Stimulated activated CD4-positive, alpha-beta T cell treated with anti-CD3 and anti-CD28 coated beads, TNF-alpha, amount 100 ng/mL, for 24 hours (primary cell): ENCODE measurements at places on chromosomes 7 and 10.

DNA sequence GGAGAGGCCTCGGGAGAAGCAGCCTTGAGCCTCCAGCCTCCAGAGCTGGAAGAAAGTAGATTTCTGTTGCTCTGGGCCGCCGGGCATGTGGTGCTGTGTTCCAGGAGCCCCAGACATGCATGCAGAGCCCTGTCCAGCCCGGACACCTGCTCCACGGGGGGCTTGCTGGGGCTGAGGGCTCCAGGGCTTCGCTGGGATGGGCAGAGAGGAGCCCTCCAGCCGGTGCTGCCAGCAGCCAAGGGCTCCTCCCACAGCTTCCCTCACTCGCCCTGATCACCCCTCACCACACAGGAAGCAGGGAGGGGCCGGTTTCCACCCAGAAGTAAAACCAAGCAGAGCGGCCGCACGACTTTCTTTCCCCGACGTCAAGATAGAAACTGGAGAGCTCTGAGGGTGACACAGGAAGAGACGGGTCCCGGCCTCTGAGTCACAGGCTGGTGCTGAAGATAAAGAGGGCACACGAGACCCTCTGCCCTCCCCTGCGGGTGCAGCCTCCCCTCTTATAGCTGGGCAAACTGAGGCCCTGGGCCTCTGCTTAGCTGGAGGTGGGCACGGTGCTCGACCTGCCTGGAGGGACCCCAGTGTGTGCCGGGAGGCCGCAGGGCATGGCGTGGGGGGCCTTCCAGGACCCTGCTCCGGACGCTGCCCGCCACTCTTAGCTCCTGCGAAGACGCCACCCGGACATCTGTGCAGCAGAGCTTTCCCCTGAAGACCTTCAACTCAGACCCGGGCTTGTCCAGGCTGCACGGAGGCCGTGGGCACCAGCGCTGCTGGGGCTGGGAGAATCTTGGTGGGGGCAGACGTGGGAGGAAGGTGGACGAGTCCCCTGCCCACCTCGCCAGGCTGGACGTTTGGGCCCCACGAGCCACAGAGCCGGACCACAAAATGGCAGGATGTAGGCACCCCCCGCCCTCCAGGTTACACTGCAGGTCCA is 31.1 kb downstream of the ADAP1 start:
- peak; percentile 94 for DNase-seq

DNA sequence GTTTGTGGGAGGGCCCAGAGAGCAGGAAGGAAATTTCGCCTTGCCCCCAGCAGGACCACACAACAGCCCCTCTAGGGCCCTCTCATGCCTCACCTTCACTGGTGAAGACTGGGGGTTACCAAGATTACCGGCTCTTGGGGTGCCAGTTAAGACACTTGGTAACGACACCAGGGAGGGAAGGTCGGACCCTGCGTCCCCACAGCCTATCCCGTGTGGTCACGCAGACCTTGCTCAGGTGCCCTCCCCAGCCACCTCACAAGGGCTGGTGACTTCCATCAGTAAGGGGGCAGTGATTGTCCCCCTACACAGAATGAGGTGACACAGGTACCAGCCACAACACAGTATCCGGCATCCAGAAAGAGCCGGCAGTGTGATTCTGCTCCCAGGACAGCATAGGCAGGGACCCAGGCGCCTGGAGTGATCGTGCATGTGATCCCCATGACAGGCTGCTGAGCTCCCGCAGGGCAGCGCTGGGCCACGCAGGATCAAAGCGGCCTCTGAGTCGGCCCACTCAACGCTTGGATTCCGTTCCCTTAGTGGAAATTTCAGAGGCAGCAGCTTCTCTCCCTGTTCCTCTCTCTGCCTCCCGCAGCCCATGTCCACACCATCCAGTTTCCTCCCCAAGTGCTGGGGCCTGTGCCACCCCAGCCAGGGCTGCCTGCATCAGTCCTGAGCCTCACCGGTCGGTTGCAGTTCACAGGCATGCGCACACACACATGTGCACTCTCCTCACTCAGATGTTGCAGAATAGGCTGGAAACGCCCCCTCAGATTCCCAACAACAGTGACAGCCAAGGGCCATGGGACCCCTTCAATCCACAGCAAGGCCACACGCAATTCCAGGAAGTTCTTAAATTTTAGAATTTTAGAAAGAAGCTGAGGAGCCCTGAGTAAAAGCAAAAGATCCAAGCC is 35.8 kb downstream of the CAMK2B start:
- no peak for DNase-seq

GRCh38 chr7:226281-226895 is 34.0 kb downstream of the FAM20C start:
- DNase-seq = no peak

DNA sequence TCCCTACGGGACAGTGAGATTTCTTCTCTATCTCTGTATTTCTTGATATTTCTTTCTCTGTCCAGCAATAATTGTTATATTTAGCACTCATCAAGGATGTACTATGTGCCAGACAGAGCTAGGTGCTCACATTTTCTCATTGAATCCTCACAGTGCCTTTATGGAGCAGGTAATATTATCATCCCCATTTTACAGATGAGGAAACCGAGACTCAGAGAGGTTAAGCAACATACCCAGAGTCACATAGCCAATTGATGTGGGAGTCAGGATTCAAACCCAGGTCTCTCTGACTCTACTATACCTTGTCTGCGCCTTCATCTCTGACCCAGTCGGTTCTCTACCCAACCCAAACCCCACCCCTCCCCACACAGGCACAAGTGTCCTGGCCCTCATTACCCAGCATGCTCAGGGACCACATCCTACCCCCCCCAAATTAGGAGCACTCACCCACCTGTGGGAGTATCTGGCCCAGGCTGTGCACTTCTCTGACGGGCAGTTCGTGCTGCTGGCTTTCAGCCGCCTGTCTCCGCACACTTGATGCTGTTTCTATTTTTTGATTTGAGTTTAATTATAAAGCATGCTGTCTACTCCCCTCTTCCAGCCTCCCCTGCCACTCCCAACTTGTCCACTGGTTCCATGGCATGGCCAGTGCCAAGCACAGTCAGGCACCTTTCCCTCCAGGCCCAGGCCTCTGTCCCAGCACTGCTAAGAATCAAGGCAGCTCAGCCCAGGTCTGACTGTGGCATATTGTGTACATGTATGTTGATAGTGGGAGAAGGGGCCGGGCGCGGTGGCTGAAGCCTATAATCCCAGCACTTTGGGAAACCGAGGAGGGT is 9.8 kb upstream of the SAMD8 start:
- DNase-seq = no peak

DNA sequence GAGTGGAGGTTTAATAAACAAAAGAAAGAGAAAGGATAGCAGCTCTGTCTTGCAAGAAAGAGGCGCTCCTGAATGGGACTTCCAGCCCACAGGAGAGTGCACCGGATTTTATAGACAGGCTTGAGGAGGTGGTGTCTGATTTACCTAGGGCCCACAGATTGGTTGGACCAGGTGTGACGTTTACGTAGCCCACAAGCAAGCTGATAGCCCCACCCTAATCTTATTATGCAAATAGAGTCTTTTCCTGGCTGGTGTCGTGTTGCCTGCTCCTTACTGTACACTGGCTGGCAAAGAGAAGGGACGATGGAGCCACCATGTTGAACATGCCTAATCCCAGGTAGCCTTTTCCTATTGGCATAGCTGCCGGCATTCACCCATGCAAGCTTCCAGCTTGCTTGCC is 319.7 kb upstream of the POM121L12 start:
- no peak for DNase-seq

DNA sequence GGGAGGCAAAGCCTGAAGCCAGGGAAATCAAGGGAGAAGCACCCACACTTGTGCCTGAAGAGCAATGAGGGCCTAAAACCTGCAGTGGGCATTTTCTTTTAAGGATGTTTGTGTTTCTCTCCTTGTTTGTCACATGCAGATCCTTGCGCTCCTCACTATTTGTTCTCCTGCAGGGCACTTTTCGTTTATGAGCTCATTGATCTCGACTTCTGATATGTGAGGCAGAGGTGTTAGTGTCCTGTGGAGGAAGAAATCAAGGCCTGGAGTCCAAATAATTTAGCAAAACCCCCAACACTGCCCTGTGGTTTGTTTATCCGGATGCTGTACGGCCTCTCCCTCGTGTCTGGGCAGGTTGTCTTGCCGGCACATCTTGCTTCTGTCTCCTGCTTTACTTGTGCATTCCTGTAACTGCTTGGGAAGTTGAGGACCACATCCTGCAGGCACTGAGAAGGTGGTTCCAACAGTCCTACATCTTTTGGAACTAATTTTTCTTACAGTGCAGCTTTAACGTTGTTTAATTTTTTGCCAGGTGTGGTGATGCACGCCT is 13.7 kb downstream of the UBE3C start:
- DNase-seq = no peak

GRCh38 chr7:128948312-128948973 is 10.7 kb downstream of the IRF5 start:
- DNase-seq = no peak
